ENCODE measurements at places on chromosomes 11 and 22.

DNA sequence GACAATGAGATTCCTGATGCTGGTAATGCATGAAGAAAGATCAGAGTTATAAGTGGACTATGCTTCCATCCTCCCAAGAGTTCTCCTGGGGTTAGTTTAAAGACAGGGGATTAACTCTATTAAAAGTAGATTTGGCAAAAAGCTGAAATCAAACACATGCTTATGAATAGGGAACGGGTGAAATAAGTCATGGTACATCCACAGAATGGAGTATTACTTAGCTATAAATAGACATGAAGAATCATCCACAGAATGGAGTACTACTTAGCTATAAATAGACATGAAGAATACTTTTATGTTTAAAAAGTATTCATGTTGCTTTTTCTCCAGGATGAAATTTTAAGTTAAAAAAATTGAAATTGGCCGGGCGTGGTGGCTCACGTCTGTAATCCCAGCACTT lies 596.4 kb upstream of the B3GAT1 start:
- no peak for DNase-seq

DNA sequence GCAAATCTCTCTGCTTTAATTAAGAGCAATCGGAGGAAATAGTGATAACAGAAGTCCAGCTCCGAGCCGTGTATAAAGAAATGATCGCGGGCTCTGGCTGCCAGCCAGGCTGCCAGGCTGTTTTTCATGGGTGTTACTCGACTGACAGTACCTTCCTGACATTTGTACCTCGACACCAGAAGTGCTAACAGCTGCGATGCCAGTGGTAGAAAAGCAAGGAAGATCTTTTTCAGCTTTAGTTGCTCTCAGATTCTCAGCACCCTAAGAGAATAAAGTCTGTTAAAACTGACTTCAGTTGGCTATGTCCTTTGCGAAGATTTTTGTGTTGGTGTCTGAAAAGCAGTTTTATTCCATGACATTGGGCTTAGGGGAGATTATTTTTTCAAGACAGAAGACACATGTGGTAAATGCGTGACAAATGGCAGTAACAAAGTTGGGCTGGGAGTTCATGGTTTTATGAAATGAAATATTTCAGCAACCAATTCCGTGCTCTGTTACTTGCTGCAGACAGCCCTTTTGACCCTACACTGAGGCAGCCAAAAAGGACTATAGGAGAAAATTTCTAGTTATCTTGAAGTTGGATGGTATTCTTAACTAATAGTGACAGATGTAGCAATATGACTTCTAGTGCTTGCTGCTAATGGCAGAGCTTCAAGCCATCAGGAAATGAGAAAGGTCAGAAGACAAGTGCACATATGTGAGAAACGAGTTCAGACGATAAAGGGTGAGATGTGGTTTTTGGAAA lies 296.2 kb downstream of the CNTN5 start:
- DNase-seq: no peak

- DNase-seq: no peak
Observed at GRCh38 chr11:80457823-80458222, 1017.0 kb upstream of the TENM4 start.

GRCh38 chr11:16933756-16934603 lies 80.2 kb downstream of the PLEKHA7 start:
- DNase-seq: no peak

DNA sequence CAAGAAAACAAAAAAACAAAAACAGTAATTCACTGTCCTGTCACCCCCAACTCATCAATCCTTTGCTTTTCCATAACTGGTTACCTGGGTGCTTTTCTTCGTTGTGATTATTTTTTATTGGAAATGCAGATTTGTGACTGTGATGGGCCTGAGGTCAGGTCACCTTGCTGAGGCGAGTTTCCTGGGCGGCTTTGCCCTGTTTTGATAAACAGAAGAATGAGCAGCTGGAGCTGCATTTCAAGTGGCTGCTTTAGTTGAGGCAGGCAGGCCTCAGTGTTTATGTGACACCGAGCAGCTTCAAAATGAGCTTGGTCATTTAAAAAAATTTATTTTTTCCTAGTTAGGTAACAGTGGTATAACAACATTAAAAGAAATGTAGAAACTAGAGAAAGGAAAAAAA lies 22.2 kb downstream of the PTPRJ start:
- DNase-seq: no peak

DNA sequence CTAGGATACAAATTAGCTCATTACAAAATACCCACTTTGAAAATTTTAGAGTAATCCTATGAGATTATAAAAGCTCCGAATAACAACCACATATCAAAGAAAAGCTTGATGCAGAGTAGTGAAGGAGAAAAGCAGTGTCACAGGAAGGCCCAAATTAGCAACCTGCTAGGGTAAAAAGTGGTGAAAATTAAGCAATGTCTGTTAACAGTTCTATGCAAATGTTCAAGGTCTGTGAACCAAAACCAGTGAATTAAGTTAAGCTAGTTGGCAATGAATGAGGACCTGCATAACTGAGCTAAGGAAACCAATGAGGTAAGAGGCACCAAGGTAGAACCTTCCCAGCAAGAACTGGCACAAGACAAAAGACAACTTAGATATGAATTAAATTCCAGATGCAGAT lies 29.6 kb downstream of the PRDM10 start:
- no peak for DNase-seq

DNA sequence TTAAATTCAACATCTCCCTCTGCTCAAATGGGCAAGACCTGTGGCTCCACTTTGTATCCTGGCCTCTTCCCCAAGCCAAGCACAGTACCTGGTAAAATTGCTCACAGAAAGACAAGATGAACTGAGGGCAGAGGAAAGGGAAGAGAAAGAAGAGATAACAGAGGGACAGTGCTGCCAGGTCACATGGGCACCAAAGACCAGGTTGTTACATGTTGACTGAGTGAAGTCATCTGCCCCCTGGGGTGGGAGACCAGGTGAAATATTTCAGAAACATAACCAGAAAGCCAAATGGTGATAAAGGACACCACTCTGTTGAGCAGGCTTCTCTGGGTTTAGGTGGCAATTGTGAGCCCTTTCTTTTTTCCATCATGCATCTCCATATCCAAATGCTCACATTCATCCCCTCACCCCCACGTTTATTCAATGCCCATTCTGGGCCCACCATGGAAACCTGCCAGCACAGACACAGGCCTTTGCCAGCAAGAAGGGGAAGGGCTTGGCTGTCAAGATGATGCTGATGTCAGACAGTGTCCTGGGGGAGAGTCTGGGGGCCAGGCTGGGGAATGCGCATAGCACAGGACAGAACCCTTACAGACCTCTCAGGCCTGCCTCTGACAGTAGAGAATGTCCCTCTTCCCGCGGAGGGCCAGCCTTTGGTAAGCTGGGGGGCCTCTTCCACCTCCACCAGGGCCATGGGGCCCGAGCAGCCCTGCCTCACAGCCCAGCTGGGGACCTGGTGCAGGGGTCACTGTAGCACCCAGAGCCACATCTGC lies 51.6 kb downstream of the DGCR2 start:
- no peak for DNase-seq

DNA sequence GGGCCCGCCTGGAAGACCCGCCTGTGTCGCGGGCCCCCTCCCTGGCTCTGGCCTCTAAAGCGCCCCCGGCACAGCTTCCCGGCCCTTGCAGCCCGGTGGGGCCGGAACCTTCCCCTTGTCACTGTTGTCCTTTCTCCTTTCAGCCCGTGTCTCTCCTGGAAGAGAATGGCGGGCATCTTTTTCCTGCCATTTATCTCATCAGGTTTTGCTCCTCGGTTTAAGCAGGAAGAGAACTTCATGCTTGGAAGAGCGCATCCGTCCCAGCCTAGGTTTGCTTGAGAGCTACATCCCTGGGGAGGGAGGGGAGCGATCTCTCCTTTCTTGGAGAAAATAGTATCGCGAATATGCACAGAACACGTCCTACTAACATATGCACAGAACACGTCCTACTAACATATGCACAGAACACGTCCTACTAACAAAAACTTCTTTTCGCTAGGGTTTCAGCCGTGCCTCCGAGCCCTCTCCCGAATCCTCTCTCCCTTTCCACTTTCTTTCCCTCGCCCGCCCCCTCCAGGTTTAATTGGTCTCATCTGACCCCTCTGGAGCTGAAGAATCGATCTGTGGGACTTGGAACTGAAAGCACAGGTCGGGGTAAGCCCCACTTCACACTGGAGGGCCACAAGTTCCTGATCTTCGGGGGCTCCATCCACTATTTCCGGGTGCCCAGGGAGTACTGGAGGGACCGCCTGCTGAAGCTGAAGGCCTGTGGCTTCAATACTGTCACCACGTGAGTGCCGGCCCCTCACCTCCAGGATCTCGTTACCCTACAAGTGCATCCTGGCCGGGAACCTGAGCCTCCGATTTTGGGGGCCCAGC lies 1.2 kb downstream of the GLB1L3 start:
- no peak for DNase-seq

DNA sequence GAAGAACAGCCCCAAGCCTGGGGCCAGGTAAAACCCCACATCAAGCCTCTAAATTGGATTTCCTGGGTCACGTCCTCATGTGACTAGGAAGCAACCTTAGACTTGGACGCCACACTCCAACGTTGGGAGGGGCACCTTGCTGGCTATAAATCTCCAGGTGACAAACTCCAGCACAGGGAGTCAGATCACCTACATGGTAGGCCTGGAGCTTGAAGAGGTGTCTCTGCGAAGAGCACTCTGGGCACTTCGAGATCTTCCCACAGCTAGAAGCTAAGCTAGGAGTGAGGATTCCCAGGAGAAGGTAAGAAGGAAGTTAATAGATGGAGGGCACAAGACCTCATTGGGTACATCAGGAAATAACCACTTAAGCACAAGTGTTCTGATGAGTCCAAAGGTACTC lies 77.1 kb upstream of the GNAZ start:
- no peak for DNase-seq

- DNase-seq: no peak
Observed at GRCh38 chr11:46570790-46571398, 22.9 kb downstream of the AMBRA1 start.

DNA sequence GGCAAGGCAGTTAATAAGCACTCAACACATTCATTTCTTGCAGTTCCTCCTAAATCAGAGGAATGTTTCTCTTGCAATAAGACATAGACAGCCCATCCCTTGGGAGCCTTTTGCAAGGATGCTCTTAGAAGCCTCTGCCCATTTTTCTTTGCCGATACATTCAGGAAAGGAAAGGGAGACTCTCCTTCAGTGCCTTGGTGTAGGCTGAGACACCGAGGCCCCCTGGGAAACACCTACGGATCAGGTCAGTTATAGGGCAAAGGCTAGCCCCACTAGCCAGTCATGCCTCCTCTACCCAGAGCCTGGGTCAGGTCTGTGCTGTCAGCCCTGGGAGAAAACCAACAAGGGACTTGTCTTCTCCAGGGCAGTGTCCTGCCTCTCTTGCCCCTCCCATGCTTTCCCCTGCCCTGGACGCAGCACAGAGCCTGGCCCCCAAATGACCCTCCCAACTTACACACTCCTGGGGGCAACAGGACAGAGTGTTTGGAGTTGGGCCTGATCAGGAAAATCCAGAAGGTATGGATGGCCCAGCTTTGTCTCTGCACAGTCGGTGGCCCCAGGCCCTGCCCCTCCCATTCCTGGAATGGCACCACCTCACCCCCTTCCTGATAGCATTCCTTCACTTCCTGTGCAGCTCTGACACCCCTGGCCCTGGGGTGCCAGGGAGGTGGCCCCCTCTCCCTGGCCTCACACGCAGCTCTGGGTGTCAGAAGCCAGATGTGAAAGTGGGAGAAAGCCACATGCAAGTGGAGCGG lies 18.3 kb downstream of the ANKK1 start:
- DNase-seq: no peak

DNA sequence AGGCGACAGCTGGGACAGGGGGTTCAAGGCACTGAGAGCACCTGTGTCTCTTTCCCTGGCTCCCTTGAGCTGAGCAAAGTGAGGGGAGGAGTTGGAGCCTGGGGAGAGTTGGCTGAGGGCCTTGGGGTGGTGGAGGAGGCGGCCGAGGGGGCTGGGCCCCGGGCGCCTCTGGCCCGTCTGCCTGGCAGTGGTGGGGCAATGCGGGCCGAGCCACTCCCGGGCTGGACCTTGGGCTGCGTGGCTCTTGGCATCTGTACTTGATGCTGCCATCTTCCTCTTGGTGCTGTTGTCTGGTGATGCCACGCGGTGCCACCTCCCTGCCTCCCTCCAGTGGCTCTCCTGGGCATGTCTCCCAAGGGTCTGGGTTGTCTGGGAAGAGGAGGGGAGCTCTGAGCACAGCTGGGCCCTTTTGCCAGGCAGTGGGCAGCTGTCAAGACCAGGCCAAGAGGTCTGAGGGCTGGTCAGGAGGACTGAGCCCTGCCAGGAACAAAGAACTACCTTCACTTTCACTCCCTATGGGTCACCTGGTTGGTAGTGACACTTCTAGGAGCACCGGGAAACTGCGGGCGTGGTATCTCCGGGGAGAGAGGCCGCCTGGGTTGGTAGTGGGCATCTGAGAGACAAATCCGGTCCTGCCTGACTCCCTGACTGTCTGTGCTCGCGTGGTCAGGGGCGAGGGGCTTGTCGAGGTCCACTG lies 1.3 kb downstream of the GRIK4 start:
- DNase-seq: no peak

- DNase-seq: no peak
Observed at GRCh38 chr11:24697522-24698111, 200.8 kb downstream of the LUZP2 start.

DNA sequence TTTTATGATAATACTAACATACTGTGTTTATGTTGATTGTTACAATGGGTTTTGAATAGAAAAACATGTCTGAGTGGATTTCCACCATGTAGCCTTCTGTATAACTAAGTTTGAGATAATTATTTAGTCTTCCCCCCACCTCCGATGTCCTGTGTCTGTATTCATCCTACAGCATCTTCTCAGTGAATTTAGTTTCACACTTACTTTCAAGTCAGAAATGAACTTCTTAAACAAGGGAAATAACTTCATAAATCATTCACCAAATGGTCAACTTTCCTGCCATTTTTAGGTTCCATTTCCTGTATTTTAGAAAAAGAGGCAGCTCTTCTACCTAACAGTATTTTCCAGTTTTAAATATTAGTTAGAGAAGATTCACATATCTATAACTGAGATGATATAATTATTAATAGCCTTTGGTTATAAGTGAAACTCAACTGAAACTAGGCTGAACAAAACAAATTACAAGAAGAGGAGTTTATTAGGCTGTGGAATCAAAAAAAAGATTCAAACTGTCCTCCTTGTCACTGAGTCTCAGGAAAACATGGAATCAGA lies 3.5 kb downstream of the OR51B5 start:
- DNase-seq: no peak

GRCh38 chr11:97794876-97795275 lies 1225.9 kb upstream of the CNTN5 start:
- no peak for DNase-seq

- DNase-seq: no peak
Observed at GRCh38 chr11:83639995-83640758, 354.0 kb upstream of the CCDC90B start.

GRCh38 chr11:79973721-79974617 lies 533.1 kb upstream of the TENM4 start:
- no peak for DNase-seq
